ENCODE measurements at places on chromosomes 7 and 10.

DNA sequence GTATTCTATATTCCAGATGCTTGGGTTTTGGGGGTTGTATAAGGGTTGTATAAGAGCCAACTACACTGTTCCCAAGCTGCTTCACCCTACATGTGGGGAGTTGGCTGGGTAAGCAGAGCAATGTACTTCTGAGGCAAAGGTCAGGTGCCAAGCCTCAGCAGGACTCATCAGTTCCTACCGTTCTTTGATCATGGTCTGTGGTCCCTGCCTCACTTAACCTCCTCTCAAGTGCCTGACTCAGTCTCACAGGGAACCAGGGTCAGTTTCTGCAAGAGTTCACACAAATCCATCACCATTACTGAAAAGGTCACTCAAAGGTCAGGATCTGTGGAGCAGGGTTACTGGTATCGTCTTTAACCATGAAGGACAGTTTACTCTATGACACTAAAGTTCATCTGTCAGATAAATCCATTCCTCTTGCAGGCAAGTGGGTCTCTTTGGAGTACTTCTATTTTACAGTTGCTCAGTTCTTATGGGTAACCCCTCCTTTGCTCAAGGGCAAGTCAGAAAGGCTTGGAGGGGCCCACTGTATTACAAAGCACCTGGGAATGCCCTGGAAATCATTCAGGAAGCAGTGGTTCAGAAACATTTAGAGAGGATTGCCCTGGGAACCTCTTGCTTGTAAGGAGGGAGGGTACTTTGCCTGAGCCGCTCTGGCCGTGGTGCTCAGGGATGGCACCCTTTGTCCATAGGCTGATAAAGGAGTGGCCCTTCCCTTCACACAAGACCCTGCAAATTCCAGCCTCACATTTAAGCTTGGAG, 184.3 kb upstream of the CDCA7L start:
- no peak for DNase-seq

- DNase-seq = no peak
Observed at GRCh38 chr10:60645980-60646379, 132.3 kb upstream of the CDK1 start.

- DNase-seq = peak; percentile 61
Observed at GRCh38 chr7:26653430-26654399, 210.7 kb downstream of the SKAP2 start.

GRCh38 chr10:15620836-15621515, 98.7 kb downstream of the ITGA8 start:
- no peak for DNase-seq

DNA sequence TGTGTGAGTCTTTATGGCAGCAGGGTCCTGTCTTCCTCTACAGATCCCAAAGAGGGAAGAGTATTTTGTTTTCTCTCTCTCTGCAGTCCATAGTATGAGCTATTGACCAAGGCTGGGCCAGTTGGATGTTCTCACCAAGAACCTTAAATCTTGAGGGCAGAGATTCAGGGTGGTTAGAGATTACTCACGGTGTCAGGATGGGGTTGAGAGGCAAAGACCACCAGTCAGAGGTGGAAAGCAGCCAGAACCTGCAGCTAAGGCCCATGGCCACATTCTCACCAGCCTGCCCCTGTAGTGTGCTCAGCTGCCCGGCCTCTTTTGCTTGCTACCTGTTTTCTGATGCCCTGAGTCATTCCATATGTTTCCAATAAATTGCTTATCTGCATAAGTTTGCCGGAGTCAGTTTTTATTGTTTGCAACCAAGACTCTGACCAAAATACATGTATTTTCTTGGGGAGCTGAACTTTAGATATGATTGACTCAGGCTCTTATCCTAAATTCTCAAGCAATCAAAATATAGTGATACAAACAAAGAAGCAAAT, 67.0 kb downstream of the MAP3K8 start:
- no peak for DNase-seq

DNA sequence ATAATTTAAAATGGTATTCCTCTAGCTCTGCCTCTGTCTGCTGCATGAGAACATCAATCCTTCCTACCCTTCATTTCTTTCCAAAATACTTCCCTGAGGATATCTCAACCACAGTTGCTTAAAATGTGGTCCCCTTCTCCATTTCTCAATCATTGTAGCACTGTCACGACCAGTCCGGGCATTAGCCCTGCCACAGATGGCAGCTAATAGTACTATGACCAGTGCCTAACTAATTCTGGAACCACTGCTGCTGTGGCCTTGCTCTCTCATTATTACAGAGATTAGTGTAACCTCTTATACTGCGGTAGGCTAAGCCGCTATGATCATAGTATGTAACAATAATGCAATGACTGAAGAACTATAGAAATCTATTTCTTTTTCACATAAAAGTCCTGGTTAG, 66.0 kb downstream of the REEP3 start:
- DNase-seq = no peak

- DNase-seq = no peak
Observed at GRCh38 chr7:12233175-12233574, 22.1 kb downstream of the TMEM106B start.

DNA sequence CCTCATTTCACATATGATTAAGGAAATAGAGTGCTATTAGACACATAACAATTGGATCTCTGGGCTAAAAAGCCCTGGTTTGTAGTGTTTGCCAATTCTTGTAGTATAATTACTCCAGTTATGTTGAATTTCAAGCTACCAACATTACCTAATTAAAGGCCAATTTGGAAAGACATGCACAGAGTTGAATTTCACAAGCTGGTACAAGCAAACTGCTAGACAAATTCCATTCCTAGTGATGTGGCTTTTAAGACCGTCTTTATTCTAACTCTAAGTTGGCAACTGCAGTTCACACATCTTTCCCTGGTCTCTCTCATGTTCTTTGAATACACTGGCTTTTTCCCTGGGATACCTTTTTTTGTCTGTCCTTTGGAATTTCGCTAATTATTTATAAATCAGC, 384.1 kb upstream of the CNTNAP2 start:
- DNase-seq = no peak

GRCh38 chr7:64551375-64552142, 11.3 kb downstream of the ZNF680 start:
- no peak for DNase-seq

GRCh38 chr7:36726806-36727503, 2.7 kb upstream of the AOAH start:
- no peak for DNase-seq

DNA sequence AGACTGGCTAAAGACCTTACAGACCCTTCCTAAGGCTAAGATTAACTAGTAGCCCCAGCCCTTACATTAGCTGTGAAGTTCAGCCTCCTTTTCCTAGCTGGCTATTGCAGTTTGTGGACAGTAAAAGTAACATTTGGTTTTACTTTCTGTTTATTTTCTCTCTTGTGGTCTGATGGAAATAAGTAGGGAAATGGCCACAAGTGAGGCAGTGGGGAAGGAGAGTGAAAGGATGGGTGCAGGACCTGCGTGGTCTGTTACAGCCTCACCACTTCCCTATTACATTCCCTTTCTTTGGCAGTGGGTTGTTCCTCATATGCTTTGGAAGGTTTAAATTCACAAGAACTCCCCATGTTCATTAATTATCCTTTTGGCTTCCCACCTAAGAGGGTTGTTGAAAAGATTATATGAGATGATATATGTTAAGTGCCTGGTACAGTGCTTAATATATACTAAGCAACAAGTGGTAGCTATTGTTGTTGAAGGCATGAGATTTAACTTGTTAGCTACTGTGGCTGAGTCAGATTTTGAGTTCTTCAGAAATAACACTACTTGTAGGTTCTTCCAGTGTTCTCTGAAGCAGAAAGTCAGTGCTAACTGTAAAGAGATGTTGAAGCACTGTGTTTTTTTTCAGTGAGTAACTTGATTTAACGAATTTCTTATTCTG, 181.7 kb downstream of the ST7 start:
- DNase-seq = no peak

GRCh38 chr7:47047384-47047783, 534.5 kb downstream of the TNS3 start:
- no peak for DNase-seq

DNA sequence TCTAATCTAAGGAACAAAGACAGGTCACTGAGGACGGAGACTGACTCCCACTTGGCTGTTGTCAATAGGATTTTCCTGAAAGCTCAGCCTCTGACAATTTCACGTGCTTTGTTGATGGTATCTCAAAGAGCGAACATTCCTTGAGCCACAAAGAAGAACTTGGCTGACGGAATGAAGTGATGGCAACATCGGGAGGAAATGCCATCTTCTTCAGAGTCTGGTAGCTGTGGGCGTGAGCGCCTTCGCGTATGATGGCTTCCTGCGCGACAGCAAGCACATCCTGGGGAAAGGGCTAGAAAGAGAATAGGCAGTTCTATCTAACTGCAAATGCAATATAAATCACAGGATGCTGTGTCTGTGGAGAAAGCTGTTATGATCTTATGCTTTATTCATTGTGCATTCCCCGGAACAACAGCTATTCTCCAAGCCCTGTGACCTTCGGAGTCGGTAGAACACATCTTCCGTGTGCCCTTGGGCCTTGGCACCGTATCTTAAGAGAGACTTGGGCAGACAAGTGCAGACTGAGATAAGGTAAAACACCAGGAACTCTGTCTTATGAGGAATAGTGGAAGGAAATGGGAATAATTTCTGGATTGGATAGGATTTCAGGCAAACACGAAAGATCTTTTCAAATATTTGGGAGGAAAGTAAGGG, 19.6 kb upstream of the GTPBP4 start:
- DNase-seq = no peak

- DNase-seq = no peak
Observed at GRCh38 chr7:66953044-66953427, 32.0 kb downstream of the TMEM248 start.

DNA sequence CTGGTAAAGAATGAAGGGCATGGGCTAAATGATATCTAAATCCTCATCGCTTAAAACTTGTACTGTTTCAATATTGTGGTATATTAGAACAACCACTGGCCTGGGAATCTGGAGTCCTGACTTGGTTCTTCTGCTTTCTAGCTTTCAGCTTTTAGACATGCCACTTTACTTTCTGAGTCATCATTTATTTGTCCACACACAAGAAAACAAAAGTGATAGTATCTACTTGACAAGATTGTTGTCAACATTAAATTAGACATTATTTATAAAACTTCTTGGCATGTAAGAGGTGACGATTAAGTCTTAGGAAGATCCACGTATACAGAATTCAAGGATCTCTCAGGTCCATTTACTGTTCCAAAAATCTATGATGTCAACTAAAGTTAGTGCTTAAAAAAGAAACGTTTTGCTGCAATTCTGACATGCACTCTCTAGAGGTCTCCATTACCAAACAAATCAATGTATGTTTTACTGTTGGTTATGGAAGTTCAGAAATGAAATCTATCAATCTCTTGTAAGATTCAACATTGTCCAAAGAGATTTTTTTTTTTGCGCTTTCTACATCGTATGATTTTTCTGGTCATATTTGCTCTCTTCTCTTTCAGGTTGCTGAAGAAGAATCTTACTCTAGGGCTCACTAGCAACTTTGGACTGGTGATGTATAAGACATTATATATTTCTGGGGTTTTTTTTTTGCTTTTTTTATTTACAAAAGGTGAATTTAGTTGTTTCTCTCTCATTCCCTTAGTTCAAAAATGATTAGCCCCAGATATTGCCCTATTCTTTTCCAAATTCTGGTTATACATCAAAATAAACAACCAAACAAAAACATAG, 53.6 kb upstream of the DYNC1I1 start:
- DNase-seq = no peak

DNA sequence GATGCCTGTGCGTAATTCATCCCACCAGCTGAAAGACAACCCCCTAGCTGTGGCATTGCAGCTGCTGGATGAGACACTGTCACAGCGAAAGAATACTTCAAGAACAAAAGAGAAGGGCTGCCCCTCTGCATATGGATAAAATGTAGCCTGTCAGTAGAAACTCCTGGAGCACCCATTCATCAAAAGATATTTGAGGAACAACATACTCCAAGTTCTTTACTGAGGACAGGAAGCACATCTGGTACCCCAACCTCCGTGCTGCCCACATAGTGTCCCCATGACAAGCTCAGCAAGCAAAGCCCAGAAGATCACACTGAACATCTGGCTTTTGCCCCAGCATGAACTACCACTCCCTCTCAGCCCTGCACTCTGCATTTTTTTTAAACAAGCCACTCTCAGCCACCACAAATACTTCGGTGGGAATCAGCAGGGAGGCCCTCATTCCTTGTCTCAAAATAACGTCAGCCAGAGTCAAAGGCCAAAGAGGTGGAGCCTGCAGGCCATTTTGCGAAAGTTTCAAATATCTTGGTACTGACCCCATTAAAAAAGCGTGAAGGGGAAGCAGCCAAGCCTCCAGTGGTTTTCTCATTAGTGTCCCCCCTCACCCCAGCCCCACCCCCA, 1.7 kb downstream of the CREB3L2 start:
- DNase-seq = peak; percentile 59

DNA sequence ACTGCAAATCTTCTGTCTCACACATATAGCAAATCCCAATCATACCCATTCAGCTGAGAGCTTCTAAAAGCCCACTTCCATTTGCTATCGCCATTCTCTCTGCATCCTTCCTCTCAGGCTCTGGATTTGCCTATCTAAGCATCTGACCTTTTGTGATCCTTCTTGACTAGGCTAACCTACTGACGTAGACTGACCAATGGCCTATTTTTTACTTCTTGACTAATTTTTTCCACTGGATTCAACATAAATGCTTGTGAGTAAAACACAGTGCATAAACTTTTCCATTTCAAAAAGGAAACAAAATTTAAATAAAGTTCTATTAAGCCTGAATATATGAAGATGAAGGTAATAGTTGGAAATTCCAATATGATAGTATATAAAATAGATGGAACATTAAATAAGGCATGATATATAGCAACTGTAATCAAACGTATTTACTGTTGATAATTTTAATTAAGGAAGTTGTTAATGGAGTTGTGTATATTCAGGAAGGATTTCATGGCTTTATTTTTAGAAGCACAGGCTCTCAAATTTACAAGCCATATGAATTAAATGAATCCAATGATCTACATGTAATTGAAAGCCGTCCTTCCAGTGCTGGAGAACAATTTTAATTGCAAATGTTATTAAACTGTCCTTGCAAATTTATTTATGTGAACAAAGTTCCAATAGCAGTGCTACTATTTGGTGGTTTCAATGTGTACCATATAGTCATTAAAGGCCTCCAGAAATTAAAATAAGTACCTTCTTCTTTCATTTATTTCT, 918.4 kb downstream of the SORCS3 start:
- DNase-seq = no peak

DNA sequence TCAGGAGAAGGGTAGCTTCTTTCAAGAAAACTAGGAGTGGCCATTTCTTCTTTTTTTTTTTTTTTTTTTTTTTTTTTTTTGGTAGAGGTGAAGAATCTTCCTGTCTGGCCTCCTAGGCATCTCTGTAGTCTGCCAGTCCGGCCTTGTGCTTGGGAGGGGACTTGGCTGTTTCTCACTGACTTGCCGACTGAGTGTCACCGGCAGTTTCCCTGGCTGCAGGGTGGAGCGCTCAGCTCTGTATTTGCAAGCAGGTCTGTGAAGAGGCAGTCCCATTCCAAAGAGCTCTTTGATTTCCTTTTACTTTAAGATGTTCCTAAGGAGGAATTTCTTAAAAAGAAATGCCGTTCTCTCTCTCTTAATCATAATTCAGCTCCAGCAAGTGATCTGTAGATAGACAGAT, 212.6 kb downstream of the ADRA2A start:
- DNase-seq = no peak

- DNase-seq = no peak
Observed at GRCh38 chr7:96998333-96998732, 7.0 kb upstream of the DLX6 start.
